ENCODE measurements at places on chromosomes 3 and 15. TPM values are rescaled to one million over a fixed set of nuclear protein-coding genes. Genes with fewer than 3 reads are reported as not detected.
A peak's percentile ranks its signal among the peaks of the same experiment; 100 is the strongest.

DNA sequence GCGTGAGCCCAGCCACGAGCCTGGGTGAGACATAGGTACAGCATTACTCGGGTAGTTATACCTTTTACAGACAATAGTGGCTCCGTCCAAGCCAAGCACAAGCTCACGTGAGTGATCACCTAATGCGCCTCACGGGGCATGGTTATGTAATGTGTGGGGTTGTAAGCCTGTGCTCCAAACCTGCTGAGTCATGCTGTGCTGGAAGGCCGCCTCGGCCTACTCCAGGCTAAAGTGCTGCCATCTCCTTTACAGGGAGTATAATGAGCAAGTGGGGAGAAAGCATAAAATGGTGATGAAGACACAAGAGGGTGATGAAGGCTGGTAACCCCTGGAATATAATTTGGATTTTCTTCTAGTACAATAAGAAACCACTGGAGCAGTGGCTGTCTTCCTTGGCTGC lies 175.8 kb upstream of the STT3B start:
- DNase-seq, result no peak

GRCh38 chr3:16064642-16065414 lies 109.7 kb upstream of the GALNT15 start:
- DNase-seq, result no peak

GRCh38 chr15:63436872-63437375 lies 55.3 kb upstream of the CA12 start:
- peak; percentile 78 for DNase-seq

GRCh38 chr3:54518011-54518675 lies 395.8 kb downstream of the CACNA2D3 start:
- no peak for DNase-seq

The SST gene
- 15.1 TPM for polyA plus RNA-seq

The PDZRN3 gene
- 38.0 TPM for polyA plus RNA-seq

The LMAN1L gene
- polyA plus RNA-seq, result not detected

The MORC1 gene
- polyA plus RNA-seq, result 0.78 TPM

The TM4SF18 gene
- polyA plus RNA-seq, result 26.6 TPM

The DPPA4 gene
- 4.8 TPM for polyA plus RNA-seq
